Activated naive CD4-positive, alpha-beta T cell treated with anti-CD3 and anti-CD28 coated beads, Interleukin-2, amount 50 U/mL, for 72 hours (primary cell): ENCODE measurements at places on chromosomes 5 and 9. TPM values are rescaled to one million over a fixed set of nuclear protein-coding genes. Genes with fewer than 3 reads are reported as not detected.

- no peak for DNase-seq
Observed at GRCh38 chr9:132725306-132725705, 55.0 kb downstream of the GTF3C4 start.

TMEFF1 gene
- 0.91 TPM for total RNA-seq

GRCh38 chr5:118326481-118327045, 661.8 kb downstream of the DTWD2 start:
- DNase-seq, result no peak

MLANA gene
- total RNA-seq, result not detected

TMC1 gene
- not detected for total RNA-seq

GRCh38 chr9:137175345-137175961, 3.6 kb upstream of the TMEM210 start:
- no peak for DNase-seq

PLPPR1 gene
- total RNA-seq, result not detected

SLC25A2 gene
- 0.23 TPM for total RNA-seq

CDX1 gene
- total RNA-seq, result not detected

DNA sequence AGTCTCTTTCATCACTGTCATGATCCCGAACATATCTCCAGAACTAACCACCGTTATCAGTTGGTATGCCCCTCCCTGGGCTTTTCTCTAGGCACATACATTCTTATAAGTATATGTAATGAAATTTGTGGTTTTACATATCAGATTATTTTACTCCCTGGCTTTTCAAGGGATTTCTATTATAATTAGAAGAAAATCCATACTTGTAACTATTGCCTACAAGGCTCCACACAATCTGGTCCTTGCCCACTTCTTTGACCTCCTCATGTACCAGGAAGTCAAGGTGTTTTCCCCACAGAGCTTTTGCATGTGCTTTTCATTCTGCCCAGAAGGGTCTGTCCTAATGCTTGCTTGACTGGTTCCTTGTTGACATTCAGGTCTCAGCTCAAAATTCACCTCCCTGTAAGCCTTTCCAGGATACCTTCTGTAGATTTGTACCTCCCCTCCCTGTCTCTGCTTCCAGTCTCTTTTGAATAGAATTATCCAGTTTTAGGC, 33.6 kb upstream of the HSD17B4 start:
- no peak for DNase-seq
